NCI-H524 (cell line): ENCODE measurements at places on chromosomes 2 and 18.

GRCh38 chr2:218345491-218346236 is 11.0 kb upstream of the CATIP start:
- DNase-seq = peak; percentile 64

DNA sequence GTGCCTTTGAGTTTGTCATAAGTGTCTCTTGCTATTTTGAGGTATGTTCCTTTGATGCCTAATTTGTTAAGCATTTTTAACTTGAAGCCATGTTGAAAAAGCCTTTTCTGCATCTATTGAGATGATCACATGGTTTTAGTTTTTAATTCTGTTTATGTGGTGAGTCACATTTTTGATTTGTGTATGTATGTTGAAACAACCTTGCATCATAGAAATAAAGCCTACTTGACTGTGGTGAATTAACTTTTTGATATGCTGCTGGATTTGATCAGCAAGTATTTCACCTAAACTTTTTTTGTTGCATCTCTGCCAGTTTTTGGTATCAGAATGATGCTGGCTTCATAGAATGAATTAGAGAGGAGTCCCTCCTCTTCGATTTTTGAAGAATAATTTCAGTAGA is 469.7 kb downstream of the CDH2 start:
- DNase-seq = no peak

DNA sequence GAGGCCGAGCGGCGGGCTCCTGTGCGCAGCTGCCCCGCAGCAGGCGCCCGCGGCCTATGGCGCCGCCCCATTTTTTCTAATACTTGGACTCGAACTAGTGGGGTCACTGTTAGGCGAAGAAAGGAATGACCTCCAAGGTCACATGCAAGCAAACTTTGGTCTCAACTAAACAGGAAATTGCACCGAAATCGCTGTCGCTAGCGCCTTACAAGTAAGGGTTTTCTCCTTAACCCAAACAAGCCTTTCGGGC is 339 bp downstream of the ACAA2 start:
- no peak for DNase-seq

DNA sequence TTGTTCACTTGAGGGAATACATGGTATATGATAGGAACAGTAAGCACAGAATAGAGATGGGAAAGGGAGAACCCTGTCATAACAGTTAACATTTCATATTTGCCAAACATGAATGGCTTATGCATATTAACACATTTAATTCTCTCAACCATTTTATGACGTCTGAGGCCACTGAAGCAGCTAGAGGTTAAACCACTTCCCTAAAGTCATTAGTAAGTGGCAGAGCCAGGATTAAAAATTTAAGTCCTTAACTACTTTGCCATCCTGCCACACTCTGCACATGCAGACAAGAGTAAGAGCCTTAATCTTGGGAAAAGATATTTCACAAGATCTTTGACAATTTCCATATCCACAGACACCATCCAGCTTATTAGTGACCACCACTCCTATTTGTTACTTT is 2.1 kb downstream of the LIPT1 start:
- no peak for DNase-seq

DNA sequence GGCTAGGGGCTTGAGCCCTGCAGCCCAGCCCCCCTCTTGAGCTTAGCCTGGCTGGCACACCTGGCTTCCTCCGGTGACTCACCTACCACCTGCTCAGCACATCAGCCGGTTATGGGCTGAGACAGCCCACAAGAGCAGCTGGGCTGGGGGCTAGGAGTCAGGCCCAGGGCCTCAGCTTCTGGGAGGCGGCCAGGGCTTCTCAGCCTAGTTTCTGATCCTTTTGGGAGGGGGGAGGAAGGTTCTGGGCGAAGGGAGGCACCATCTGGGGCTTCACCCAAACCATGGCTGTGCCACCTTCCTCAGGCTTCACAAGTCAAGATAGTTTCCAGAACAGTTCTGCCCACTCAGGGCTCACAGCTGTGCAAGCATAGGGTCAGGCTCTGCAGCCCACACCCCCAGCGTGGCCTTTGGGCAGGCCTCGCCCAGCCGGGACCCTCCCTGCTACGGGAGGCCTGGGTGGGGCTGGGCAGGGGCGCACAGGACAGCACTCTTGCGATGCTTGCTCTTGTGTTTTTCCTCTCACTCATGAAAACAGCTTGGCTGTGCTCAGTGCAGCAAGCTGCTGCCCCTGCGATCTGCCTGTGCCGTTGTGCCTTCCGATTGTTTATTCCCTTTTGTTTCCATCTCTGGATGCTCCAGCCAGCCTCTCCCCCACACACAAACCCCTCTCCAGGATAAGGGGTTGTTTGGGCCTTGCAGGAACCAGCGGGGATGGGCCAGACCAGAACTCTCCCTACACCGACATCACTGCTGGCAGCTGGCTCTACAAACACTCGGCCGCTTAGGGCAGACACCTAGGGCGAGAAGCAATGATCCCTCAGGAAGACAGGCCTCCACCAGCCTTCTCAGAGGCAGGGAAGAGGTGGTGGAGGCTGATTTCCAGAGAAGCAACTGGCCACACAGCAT is 26.1 kb upstream of the SEMA4C start:
- DNase-seq = peak; percentile 12

DNA sequence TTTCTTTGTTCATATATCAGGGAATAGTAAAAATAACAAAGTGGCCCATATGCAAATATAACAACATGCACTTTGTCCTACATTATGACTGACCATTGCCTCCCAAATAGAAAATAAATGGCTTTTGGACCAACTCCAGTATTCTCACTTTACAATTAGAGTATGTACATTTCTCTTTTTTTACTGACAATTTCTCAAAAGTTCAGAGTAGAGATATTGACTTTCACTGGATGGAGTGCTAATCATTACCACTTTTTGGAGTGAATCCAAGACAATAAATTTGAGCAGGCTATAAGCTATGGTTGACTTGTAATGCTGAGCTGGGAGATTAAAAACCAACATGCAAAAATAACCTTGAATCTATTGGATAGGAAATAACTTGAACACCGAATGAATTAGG is 987.4 kb downstream of the SUCLG1 start:
- peak; percentile 6 for DNase-seq

GRCh38 chr2:64327510-64328414 is 126.2 kb upstream of the LGALSL start:
- peak; percentile 61 for DNase-seq

DNA sequence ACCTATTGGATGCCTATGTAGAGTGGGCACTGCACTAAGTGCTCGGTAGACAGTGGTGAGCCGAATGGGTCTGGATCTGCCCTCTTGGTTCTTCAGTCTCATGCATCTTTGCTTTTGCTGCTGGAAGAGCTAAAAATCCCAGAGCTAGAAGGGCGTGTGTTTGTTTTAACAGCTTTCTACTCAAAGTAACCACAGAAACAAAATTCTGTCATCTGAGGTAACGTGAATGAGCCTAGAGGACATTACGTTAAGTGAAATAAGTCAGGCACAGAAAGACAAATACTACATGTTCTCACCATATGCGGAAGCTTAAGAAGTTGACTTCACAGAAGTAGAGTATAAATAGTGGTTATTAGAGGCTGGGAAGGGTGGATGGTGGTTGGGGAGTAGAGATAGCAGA is 119.8 kb downstream of the PLB1 start:
- DNase-seq = no peak
